ENCODE measurements at places on chromosomes 3 and 15.

- DNase-seq, result no peak
These were observed 398.4 kb upstream of the KCNMB2 start for GRCh38 chr3:178137831-178138230.

- no peak for DNase-seq
These were observed 2.4 kb downstream of the ROBO2 start for GRCh38 chr3:77042343-77042742.

GRCh38 chr3:23856286-23856685 is 50.5 kb downstream of the UBE2E1 start:
- DNase-seq, result no peak

GRCh38 chr3:194318511-194319161 is 32.5 kb downstream of the CPN2 start:
- DNase-seq, result no peak

GRCh38 chr15:60340207-60340921 is 57.4 kb downstream of the ANXA2 start:
- DNase-seq, result no peak
